ENCODE measurements at places on chromosomes 1 and 21.

DNA sequence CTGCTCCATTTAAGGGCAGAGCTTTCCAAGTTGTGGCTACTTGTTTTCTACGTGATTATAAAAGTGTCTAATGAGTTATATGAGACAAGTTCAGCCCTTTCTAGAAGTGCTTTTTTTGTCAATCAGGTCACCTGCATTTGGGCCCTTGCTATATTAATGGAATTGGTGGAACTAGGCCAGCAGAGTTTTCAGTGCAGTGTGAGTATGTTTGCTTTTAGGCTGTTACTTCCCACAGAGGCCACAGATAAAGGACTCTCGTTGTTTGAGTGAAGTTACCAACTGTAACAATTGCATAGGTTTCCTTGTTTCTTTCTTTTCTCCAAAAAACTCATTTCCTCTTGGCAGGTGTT is 10.9 kb downstream of the SMAP2 start:
- no peak for DNase-seq

GRCh38 chr21:43893536-43894205 is 28.6 kb downstream of the AGPAT3 start:
- no peak for DNase-seq

GRCh38 chr21:45359451-45360217 is 45.3 kb upstream of the COL18A1 start:
- DNase-seq, result no peak

DNA sequence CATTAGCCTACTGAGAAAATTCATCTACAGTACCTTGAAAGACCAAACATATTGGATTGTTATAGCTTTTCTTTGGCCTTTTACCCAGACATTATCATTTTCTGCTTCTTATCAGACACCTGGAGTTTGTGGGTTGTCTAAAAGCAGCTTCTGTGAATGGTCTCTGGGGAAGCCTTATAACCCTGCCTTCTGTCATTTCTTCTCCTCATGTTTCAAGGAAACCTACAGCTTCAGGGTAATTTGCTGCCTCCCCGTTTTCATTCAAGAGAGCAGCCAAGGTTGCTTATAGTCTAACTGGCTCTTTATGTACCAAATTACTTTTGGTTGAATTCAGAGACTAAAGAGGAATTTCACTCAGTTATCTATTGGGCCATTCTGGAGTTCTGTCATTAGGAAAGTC is 288.3 kb upstream of the SGIP1 start:
- DNase-seq, result no peak

- peak; percentile 20 for DNase-seq
Measured at GRCh38 chr1:6858596-6858995, 73.3 kb downstream of the CAMTA1 start.

DNA sequence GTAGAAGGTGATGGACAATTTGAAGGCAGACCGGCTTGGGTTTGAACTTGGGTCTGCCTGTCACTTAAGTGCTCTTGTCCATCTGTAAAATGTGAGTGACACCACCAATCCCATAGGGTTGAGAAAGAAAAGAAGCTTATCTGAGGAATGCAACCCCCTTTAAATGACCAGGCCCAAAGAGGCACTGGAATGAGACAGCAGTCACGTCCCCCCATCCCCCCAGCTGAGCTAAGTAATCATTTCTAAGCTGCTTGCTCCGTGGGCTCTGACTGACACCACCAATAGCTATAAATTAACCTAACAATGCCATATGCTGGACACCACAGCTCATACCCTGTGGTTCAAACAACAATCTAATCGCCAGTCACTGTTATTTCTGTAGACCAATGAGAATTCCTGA is 15.1 kb downstream of the LCA5L start:
- DNase-seq, result no peak

- DNase-seq, result no peak
Measured at GRCh38 chr1:155075535-155075934, 3.1 kb upstream of the EFNA3 start.

DNA sequence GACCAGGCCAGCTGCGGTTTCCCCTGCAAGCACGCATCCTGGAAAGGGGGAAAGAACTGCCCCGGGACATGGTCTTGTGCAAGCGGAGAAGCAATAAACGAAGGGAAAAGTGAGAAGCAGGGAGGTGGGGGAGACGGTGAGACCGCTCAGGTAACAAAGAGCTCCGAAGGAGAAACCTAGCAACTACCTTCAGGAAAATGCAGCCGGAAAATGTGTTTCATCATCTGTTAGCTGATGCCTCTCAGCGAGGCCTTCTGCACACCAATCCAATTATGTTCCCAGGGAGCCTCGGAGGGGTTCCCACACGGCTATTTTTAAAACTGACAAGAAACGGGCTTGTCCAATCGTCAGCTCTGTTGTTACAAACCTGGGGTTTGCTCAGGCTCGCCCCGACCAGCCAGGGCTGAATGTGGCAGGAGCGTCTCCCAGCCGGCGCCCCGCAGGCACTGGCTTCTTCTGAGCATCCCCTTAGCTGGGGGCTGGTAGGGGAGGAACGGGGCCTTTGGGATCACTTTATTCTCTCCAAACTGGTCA is 3.4 kb downstream of the RIPK4 start:
- DNase-seq, result no peak

DNA sequence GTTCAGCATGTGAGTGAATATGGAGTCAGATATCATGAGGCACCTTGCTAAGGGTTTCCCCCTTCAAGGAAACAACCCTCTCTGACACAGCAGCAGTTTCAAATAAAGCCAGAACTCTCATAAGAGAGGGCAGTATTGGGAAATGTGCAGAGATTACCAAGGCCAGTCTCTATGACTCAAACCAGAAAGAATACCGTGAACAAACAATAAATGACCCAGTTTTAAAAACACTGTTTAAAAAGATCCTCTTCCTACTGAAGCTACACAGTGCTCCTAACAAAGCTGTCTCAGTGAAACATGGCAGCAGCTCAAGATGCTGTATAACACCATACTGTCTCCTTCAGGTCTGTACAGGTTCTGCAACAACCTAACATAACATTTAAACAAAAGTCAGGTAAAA is 102.6 kb downstream of the KIAA0319L start:
- no peak for DNase-seq

- DNase-seq, result no peak
Measured at GRCh38 chr1:84264961-84265360, 36.5 kb upstream of the SAMD13 start.

DNA sequence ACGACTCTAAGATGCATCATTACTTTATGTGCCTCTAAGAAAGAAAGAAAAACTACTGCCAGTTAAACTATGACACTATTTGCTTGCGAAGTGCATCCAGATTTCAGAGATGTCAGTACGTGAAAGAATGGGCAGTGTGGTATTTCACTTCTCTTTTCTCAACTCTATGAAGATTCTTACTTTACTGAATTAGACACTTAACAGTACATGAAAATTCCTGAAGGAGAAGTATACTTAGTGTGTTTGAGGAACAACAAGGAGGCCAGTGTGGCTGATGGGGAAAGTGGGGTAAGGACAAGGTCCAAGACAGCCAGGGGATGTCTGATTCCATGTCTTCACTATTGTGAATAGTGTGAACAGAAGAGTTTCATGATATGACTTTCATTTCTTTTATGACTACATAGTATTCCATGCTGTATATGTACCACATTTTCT is 53.9 kb upstream of the HSD17B7 start:
- DNase-seq, result no peak

DNA sequence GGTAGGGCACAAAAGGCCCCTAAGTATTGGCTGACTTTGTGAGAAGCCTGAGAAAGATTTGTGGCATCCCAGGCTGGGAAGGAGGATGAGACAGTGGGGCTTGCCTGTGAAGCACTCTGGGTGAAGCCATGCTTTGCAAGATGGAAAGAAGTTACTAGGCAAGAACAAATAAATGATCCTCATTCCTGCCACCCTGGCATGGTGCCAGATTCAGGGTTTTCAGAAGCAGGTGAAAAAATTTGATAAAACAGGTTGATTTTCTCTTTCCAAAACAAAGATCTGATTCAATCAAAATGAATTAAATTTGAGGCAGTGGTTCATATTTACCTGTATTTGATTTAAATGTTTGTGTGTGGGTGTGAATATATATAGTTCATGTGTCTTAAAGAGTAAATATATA is 386.9 kb upstream of the PROX1 start:
- DNase-seq, result no peak

DNA sequence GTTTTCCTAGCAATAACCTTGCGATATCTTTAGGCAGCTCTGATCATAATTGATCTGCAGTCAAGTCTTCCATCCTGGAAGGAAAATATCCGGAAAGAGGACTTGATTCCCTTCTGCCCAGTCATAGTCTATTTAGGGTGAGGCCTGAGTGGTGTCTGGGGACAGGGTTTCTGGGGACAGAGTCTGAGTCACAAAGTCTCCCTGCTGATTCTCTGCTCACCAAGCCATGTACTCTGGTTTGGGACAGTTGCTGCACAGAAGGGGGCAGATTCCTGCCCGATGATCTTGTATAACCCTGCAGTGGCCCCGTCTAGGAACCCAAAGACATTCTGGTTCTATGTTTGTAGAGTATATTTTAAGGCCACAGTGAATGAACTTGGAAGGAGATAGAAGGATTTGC is 178.8 kb downstream of the KCNJ6 start:
- DNase-seq, result no peak

- DNase-seq, result no peak
Measured at GRCh38 chr1:7406641-7407543, 364.2 kb upstream of the VAMP3 start.

DNA sequence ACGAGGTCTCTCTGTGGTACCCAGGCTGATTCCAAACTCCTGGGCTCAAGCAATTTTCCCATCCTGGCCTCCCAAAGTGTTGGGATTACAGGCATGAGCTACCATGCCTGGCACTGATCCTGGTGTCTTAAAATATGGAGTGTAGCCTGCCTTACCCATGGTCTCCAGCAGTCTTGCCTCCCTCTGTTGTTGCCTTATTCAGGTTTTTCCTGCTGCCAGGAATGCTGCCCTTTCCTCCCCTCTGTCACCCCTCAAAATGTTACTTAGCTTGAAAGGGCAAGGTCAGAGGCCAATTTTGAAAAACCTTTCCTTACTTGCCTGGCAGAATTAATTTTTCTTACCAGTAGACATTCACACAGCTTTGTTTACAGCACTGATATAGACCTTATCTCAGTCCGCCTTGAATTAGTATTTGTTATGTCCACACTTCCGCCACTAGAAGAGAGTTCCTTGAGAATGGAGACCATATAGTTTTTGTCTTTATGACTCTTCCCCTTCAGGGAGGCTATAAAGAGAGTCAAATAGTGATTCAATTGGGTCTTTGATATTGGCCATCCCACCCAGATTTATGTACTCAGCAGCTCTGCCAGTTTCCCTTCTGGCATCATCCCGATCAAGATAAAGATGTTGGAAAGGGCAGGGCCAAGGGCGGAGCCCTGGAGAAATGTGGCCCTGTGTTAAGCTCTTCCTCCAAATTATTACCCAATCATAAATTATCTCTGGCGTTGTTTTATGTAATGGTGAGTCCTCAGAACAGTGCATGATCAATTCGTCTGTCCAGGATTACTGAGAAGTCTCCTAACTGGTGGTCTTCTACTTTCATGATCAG is 38.8 kb downstream of the C1orf21 start:
- no peak for DNase-seq

DNA sequence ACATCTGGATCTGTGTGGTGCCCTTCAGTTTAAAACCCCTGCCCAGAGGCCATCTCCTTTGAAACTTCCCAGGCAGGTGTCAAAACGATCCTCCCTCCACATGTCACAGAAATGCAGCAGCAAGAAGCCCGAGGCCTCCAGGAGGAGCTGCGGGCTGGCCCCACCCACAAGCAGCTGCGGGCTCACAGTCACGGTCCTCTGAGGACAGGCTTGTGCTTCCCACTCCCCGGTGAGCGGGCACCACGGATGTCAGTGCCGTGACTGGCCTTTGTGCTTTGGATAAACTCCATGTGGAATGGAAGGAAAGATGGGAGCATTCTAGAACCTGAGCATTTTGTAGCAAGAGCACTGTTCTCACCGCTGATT is 65.8 kb downstream of the SIK1 start:
- DNase-seq, result no peak

DNA sequence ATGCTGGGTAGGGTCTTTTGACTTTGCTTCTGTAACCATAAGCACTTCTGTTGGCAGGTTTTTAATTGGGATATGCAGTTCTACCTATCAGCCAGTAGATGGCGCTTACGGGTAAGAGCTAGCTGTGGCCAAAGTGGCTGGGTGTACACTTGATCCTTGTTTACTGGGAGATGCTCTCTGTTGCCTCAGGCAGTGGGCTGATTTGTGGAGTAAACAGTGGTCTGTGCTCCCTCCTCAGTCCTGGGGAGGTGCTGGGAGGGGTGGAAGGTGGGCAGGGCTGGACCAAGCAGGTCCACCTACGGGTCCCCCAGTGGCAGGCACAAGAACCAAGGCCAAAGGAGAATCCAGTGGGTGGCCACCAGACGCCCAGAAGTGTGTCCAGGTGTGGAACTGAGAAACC is 43.4 kb downstream of the RALGPS2 start:
- no peak for DNase-seq

- no peak for DNase-seq
Measured at GRCh38 chr1:205257735-205258134, 30.0 kb downstream of the TMCC2 start.

- no peak for DNase-seq
Measured at GRCh38 chr1:110734133-110734680, 59.5 kb upstream of the KCNA3 start.

- no peak for DNase-seq
Measured at GRCh38 chr21:31929548-31929947, 56.7 kb downstream of the HUNK start.

DNA sequence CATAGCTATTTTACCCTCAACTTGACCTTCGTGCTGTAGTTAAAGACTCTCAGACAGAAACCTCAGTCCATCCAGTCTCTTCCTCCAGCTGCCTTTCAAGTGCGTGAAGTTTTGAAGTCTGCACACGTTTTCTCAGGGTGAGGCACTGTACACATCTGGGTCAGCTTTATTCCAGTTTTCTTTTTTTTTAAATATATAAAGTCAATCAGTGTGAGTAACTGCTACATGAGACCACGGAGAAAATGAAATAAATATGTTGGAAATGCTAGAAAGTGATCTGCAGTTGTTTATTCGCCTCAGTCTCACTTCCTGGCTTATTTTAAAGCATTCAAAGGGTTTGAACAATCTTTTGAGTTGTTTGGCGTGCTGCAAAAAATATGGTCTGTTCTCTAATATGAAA is 135.7 kb downstream of the ROR1 start:
- DNase-seq, result no peak

GRCh38 chr1:1286313-1287261 is 6.4 kb downstream of the SCNN1D start:
- DNase-seq, result no peak

- DNase-seq, result no peak
Measured at GRCh38 chr1:206469411-206469932, 804 bp upstream of the IKBKE start.

- DNase-seq, result no peak
Measured at GRCh38 chr21:41280115-41280919, 36.3 kb upstream of the FAM3B start.

Measured in SK-N-MC (cell line).